ENCODE measurements at places on chromosomes 3 and 15.

DNA sequence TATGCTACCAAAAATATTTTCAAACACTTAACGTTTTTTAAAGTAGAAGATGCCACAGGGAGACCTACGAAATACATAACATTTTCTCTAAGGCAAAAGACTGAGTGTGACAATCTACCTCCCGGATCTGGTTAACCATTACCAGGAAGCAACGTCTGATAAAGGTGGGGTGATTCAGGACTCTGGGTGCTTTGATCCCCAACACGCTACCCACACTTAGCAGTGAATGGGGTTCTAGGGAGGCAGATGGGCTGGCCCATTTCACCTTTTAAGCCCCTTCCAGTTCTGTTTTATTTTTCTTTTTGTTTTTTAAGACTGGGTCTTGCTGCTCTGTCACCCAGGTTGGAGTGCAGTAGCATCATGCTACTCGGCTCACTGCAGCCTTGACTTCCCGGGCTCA, 39.5 kb downstream of the EIF4E3 start:
- DNase-seq: no peak

- DNase-seq: no peak
These were observed 55.0 kb upstream of the CTDSPL start for GRCh38 chr3:37806505-37807200.

DNA sequence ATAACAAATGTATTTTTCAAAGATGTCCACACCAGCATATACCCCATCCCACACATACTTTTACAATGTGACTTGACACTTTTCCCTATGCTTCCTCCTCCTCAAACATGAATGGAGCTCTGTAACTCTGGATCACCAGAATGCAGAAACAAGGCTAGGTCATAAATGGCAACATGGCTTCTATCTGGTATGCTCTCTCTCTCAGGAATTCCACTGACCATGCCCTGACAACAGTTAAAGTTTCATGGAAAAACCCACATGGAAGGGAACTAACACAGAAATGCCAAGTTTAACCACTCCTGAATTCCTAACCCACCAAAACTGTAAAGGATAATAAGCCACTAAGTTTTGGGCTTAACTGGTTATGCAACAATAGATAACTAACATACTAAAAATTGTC, 19.9 kb downstream of the MYO9A start:
- DNase-seq: no peak

- no peak for DNase-seq
These were observed 99.5 kb downstream of the ZNF621 start for GRCh38 chr3:40624189-40624769.

DNA sequence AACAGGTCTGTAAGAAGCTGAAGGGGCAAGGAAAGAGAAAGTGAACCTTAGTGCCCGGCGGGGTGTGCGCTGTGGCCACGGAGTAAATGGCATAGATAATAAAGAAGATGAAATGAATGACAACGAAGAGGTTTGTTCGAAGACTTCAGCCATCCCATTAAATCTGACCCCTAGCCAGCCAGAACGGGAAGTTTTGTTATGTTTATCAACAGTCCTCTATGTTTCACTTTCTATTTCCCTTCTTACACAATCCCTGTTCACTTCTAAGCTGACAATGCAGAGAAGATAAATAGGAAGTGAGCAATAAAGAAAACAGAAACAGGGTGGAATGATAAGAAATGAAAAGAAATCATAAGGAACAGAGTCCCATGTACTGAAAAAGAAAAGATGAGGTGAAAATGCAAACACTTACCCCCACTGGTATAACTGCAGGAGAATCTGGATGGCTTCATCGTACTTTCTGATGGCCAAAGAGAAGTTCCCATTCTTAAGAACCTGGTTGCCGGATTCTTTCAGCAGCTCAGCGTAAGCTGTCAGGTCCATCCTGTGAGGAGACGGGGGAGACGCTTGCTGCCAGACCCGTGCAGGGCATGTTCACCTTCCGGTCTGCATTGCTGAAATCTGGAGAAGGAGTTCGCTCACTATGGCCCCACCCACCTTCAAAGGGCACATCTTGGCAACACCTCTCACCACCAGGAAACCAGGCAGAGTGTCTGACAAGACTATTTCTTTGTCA, 36.8 kb downstream of the TRANK1 start:
- DNase-seq: peak; percentile 12

GRCh38 chr15:95987299-95987698, 343.2 kb upstream of the NR2F2 start:
- DNase-seq: no peak

- DNase-seq: no peak
These were observed 44.7 kb downstream of the NIPA2 start for GRCh38 chr15:22883196-22883595.

DNA sequence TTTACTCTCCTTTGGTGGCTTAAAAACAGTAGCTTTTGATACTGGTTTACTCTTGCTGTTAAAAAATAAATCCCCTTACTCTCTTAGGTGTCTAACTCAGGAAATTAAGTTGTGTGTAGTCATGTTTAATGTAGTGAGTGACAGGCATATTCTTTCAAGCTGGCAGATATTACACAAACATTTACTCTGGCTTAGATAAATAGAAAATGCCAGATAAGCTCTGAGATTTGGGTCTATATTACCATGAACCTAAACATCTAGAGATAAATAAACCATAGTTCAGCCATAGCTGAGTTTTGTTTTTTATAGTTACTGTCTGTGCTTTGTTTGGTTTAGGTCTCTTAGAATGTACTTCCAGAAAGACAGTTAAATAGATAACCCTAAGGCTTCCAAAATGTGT, 2.4 kb downstream of the SEMA6D start:
- no peak for DNase-seq

- DNase-seq: no peak
These were observed 7.5 kb upstream of the CADPS start for GRCh38 chr3:62882676-62883200.

- DNase-seq: no peak
These were observed 15.4 kb downstream of the TMOD3 start for GRCh38 chr15:51844747-51845426.

GRCh38 chr3:32224016-32224516, 14.4 kb upstream of the CMTM8 start:
- no peak for DNase-seq

GRCh38 chr3:148077318-148077923, 620.3 kb upstream of the AGTR1 start:
- no peak for DNase-seq

GRCh38 chr3:99686469-99686868, 48.1 kb downstream of the COL8A1 start:
- DNase-seq: no peak

DNA sequence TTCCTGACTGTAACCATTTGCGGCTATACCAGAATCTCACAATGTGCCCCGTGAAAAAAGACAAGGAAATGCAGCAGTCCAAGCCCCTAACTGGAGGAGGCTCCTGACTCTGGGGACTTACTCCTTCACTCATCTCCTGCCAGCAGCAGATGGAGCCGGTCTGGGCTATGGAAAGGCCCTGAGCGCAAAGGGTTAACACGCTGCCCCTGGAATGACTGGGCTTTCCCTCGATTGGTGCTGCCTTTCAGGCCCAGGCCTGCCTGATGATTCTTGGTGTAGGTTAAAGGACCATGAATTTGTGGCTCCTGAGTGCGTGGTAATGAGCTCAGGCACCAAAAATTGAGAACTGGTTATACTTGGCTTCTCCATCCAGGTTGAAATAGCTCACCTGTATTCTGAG, 42.3 kb upstream of the GALNT15 start:
- no peak for DNase-seq

DNA sequence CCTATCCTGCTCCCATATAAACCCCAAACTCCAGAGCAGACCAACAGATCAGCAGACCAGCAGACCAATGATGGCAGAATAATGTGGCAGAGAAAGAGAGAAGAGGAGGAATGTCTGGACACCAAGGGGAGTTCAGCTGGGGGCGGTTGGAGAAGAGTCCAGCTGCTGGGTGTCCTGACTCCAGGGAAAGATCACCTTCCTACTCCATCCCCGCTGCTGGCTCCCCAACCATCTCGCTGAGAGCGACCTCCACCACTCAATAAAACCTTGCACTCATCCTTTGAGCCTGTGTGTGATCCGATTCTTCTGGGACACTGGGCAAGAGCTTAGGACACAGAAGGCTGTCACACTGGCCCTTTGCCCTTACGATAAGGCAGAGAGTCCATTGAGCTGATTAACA, 12.8 kb upstream of the PLAAT1 start:
- DNase-seq: no peak

DNA sequence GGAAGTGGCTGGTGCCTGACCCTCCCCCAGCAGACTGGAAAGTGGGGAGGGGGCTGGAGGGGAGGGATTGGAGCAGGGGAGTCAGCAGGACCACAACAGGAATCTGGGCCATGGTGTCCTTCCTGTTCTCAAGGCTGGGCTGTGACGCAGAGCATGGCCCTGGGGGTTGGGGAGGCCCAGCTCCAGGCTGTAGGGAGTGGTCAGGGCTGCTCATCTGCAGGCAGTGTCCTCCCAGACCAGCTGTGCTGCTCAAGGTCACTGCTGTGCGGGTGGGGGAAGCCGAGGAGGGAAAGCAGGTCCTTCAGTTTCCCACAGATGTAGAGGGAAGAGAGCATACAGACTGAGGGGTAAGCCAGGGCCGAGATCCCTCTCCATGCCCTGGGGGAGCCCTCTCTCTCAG, 40.7 kb downstream of the CYP11A1 start:
- no peak for DNase-seq

DNA sequence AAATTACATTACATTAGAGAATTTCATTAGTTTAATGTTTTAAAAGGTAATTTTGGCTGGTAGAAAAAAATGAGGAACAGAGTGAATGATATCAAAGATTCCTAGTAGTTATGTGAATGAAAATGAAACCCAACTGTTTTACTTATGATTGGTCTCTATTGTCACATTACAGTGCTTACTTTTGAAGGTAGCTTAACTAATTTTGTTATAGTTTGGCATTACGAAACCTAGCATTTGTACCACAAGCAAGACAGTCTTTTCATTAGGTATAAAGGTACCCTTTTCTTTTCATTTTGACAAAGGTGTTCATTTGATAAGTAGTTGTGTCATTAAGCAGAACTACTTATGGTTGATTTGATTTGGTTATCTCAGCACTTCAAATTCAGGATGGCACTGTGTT, 6.9 kb downstream of the SELENOT start:
- no peak for DNase-seq

DNA sequence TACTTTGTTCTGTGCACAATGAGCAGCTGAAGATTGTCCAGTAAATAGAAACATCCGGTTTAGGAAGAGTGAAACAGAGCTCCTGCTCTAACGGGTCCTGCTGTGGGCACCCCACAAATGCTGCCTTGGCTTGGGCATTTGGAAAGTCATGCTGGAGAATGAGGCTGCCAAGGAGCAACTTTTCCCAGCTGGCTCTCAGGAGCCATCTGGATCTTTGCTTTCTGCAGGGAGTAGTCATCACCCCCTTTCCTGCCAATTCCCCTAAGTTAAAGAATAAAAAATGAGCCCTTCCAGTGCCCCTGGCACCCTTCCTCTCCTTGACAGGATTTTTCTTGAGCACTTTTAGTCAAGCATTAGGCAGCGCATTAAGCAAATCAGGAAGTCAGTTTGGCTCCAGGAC, 90.0 kb downstream of the FAM43A start:
- DNase-seq: no peak

DNA sequence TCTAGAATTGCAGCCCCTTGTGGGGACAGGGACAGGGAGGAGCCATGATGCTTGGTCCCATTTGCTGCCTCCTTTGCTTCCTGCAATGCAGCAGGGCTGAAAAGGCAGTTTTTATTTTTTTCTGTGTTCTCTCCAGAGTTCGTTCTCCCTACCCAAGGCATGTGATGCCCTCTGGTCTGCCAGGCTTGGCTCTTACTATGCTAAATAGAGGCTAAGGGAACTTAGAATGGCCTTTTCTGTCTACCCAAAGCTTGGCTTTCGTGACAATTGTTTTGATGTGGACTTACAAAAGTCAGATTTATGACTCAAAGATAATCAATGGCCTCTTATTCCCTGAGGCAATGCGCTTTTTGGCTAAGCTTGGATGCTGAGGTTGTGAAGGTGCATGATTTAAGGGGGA, 293.3 kb upstream of the TBL1XR1 start:
- no peak for DNase-seq

DNA sequence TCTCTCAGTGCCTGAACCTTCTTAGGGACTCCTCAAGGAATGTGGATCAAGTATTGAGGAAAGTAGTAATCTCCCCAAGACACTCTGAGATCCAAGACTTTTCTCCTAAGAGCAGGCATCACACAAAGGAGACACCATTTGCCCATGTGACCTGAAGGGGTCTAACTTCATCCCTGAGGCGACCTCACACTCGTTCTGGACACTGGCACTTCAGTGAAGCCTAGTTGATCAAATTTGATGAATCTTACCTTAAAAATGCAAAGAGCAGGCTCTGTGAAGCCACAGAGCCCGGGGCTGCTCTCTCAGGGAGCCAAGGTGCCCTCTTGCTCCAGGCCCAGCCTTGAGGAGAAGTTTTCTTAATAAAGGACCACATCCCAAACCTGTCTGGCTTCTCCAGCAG, 64.3 kb downstream of the SCN11A start:
- DNase-seq: no peak

GRCh38 chr15:64050281-64051092, 4.2 kb upstream of the DAPK2 start:
- DNase-seq: no peak

DNA sequence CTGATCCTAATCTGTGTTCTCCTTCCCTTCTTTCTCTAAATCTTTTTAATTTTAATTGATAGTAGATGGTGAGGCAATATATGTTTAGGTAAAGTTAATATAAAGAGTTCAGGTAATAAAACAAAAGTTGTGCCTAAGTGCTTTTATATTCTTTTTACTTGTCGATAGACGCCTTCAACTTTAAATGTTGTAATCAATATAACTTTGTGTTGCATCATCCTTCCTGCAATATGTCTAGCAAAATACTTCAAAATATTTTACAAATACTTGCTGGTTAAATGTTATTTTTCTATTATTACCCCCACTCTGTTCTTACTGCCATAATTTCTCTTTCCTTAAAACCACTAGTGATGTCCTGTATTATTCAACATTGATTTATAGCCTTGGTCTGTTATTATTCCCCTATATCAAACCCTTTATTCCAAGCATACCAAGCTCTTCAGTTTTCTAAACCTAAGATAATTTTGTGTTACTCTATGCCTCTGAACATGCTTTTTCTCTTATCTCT, 92.4 kb downstream of the NAALADL2 start:
- DNase-seq: no peak

DNA sequence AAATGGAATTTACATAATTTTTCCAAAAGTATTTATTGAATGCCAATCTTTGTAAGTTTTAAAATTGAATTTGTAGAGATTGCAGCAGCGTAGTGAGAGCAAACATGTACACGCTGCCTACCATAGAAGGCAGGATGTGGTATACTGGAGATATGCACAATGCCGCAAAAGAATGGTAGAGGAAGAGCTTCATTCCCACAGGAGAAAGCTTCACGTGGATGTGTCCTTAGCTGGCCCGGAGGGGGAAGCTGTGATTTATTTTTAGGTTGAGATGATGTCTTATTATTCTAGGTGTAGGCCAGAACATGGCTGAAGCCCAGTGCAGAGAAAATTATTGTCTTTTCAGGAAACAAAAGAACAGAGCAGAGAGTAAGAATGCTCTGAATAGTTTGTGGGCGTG, 743.3 kb upstream of the BCHE start:
- DNase-seq: no peak

DNA sequence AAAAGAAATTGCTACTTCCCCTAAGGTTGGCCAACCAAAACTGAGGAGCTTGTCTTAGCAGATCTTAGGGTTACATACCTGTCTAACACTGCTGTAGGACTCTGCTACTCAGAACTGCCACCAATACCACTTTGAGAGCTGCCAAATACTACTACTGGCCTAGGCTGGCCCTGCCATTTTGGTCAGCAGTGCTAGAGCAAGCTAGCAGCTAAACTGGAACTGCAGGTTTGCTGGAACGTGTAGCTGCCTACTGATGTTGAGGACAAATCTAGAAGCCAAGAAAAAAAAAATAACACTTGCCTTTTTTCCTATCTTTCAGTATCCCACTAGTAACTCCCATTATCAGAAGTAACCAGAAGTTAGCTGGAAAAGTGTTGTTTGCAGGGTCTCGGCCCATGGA, 387.4 kb downstream of the RBMS3 start:
- no peak for DNase-seq

All from stimulated activated CD4-positive, alpha-beta T cell treated with anti-CD3 and anti-CD28 coated beads, TNF-alpha, amount 100 ng/mL, for 1 hour (primary cell).